Ureter (tissue), 1 donor: ENCODE measurements at places on chromosomes 5 and 9. TPM values are rescaled to one million over a fixed set of nuclear protein-coding genes. Genes with fewer than 3 reads are reported as not detected.

- no peak for DNase-seq
Measured at GRCh38 chr5:154544646-154545045, 66.6 kb upstream of the HAND1 start.

- peak; percentile 49 for DNase-seq
Measured at GRCh38 chr5:74895906-74896305, 29.7 kb upstream of the FAM169A start.

The RANBP3L gene
- 8.1 TPM for total RNA-seq

GRCh38 chr9:83296123-83296522 is 233.2 kb upstream of the RASEF start:
- no peak for DNase-seq

The ROPN1L gene
- not detected for total RNA-seq

- DNase-seq, result no peak
Measured at GRCh38 chr9:111484572-111484894, 350 bp upstream of the ECPAS start.

DNA sequence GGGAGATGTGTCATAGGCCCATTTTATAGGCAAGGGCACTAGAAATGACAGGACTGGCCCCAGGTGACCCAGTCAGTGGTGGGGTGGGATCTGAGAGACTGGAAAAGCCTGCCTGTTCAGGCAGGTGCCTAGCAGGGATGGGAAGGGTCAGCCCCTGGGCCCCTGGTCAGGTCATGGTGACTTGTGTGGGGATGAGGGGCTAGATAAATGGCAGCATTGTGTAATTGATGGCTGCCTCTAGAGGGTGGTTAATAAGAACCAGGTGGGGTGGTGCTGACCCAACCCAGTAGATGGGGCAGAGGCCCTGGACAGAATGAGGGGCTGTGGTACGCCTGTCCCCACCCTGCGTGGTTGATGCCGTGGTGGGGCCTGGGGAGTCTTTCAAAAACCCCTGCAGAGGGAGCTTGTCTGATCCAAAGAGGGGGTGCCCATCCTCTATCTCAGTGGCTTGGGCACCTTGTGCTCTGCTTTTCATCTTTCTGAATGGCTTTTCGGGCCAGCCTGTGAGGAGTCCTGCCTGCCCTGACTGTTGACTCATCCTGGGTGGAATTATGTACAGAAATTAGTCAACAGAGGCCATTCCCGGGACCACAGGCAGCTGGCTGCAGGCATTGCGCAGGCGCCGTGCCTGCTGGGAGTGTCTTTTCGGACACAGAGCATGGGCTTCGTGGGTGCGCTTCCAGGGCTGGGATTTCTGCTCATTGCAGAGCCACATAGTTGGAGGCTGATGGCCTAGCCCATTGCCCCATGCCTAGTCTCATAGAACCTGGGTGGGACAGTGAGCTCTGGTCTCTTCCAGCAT is 93.6 kb upstream of the PITX1 start:
- peak; percentile 76 for DNase-seq

- DNase-seq, result no peak
Measured at GRCh38 chr5:149478761-149479160, 72.5 kb downstream of the CSNK1A1 start.

GRCh38 chr5:73297430-73297829 is 124.4 kb downstream of the TMEM174 start:
- no peak for DNase-seq

- no peak for DNase-seq
Measured at GRCh38 chr9:95750725-95751519, 124.6 kb upstream of the ERCC6L2 start.

GRCh38 chr9:134275375-134275774 is 50.9 kb upstream of the RXRA start:
- DNase-seq, result no peak

The PCDHB16 gene
- total RNA-seq, result 3.4 TPM

The IRGM gene
- 1.2 TPM for total RNA-seq

The ALAD gene
- 45.4 TPM for total RNA-seq

The GRM6 gene
- not detected for total RNA-seq

DNA sequence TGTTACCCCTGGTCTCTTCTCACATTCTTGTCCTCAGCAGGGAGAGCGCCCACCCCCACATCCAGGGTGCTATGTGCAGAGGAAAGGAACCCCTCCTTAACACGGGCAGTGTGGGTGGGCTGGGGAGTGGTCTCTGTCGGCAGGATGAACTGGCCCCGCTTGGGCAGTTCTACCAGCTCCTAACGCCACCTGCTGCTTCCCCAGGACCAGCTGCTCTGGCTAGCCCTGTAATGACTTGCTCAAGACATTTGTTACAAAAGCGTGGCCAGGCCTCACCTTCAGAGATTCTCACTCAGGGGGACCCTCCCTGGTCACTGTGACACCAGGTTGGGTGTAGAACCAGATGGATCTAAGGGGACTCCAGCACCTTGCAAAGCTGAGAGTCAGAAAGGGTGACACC is 82.4 kb downstream of the HMCN2 start:
- DNase-seq, result no peak

The SPINK6 gene
- not detected for total RNA-seq

The FIBCD1 gene
- not detected for total RNA-seq

DNA sequence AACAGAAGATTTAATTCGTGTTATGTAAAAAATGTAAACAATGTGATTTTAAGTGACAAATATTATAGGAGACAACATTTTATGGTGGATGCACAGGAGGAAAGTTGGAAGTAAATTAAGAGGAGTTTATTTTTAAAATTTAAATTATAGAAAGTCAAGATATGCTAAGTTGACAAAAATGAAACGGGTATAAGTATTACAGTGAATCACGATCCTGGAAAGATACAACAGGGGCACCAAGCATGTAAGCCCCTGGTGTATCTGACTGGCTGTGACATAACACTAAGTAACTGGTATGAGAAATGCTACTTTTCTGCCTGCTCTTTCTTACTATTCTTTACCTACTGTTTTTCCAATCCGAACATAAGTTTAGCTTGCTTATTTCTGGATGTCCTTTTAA is 419.8 kb upstream of the CHD1 start:
- DNase-seq, result no peak

GRCh38 chr9:8382777-8383527 is 583.4 kb upstream of the DMAC1 start:
- DNase-seq, result no peak

DNA sequence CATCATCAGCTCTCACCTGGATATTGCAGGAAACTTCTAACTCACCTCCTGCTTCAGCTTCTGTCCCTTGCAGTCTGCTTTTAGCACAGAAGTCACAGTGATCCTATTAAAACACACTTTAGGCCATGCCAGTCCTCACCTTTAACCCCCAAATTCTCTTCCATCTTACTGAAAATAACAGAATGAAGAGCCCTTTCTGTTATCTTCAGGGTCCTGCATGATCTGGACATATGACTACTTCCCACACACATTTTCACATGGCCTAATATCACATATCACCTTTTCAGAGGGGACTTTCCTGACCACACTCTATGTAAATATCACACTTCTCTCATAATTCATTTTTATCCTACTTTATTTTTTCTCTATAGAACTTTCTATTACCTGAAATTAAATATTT is 550.6 kb upstream of the CLINT1 start:
- DNase-seq, result no peak

DNA sequence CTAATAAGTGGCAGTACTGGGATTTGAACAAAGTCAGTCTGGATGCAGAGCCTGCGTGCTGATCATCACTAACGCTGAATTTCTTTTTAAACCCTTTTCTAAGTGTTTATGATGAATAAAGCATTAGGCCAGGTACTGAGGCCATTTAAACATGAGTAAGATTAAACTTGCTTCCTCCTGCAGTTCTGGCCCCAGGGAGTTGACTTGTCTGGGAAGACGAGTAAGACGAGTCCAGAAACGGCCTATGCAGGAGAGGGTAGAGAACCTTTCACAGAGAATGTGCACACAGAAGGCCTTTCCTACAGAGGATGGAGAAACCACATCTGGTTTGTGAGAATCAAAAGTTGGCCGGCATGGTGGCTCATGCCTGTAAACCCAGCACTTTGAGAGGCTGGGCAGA is 42.9 kb downstream of the SPRY4 start:
- DNase-seq, result no peak

The NCBP1 gene
- total RNA-seq, result 39.8 TPM

The IL7R gene
- 34.9 TPM for total RNA-seq

GRCh38 chr5:58545912-58546311 is 37.0 kb upstream of the RAB3C start:
- DNase-seq, result no peak

- no peak for DNase-seq
Measured at GRCh38 chr5:99141534-99142128, 212.8 kb upstream of the CHD1 start.

DNA sequence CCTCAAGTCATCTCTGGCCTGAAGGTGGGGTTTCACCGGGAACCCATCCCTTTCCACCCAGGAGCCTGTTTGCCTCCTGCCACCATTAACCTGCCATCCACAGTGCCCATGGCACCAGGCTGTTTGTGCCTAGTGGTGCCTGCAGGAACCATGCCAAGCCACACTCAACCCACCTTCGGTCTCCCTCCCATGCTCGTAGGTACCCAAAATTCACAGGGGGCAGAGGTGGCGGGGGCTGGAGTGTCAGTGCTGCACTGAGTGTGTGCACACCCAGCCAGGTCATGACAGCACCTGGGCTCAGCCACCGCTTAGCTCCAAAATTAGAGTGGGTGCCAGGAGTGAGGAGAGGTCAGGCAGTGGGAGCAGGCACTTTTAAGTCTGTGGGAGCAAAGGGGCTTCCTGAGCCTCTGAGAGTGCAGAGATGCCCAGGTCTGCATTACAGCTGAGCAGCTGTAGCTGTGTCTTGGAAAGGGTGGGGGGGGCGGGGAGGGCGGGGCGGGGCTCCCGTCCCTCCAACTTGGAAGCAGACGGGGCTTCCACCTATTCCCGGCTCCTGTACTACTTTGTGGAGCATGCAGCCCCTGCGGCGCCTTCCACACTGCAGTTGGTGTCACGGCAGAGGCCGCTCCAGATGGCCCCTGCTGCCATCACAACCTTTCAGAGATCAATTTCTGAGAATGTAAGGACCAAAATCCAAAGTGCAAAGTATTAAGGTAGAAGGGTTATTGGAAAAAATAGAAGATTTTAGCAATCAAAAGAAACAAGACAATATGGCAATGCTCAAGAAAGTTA is 2396.8 kb upstream of the C9orf72 start:
- no peak for DNase-seq

GRCh38 chr9:109101810-109102209 is 17.9 kb downstream of the TMEM245 start:
- no peak for DNase-seq

- no peak for DNase-seq
Measured at GRCh38 chr9:120344230-120344629, 235.7 kb downstream of the CDK5RAP2 start.

DNA sequence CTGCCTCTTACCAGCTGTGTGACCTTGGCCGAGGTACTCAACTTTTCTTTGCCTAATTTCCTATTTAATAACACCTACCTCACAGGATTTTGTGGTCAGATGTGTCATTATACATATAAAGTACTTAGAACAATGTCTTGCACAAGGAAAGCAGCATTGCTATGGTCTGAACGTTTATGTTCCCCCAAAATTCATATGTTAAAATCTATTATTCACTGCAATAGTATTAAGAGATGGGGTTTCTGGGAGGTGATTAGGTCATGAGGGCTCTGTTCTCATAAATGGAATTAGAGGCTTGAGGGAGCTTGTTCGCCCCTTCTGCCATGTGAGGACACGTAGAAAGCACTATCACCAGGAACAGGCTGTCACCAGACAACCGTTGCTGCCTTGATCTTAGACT is 10.9 kb upstream of the RNF145 start:
- no peak for DNase-seq
